ENCODE measurements at places on chromosomes 3 and 15. TPM values are rescaled to one million over a fixed set of nuclear protein-coding genes. Genes with fewer than 3 reads are reported as not detected.

Gene TICRR
- 0.03 TPM for total RNA-seq

Gene ALDH1A2
- total RNA-seq: 22.9 TPM

DNA sequence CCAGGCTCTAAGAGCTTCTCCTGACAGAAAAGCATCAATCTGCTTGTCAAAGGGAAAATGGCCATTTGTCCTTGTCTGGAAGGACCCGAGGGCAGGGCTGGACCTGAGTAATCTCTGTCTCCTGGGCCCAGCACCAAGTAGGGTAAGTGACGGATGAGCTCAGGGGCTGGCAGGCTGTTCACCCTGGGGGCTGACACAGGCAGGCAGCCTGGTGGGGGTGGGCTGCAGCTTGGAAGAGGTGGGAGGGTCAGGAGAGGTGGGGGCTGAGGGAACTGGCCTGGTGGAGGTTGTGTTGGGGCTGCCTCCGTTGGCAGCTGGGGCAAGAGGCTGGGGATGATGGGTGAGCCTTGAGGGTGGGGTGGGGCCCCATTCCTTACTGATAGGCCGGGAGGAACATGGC lies 42.3 kb upstream of the ADPGK start:
- no peak for DNase-seq

DNA sequence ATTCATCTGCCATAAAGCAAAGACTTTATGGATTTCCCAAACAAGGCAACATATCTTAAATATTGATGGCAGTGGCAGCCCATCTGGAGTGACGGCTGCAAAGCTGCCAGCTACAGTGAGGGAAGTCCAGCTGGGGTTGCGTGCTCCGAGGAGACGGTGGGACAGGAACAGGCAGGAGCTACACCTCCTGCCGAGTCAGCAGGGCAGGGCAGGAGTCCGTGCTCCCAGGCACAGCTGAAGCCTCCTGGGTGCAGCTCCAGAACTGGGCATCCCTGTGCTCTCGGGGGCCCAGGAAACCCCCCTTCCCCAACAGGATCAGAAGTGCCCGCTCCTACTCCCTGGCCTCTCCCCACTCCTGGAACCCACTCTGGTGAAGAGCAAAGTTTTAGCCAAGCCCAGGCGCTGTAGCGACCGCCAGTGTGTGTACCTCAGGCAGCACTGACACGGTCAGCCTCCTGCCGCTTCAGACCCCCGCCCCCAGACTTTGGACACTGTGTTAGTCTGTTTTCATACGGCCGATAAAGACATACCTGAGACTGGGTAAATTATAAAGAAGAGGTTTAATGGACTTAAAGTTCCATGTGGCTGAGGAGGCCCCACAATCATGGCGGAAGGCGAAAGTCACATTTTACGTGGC lies 556.4 kb upstream of the CCDC54 start:
- no peak for DNase-seq

Gene MAP6D1
- 2.3 TPM for total RNA-seq

Gene CLEC3B
- total RNA-seq: 77.1 TPM

Measured in cardiac septum (tissue), 1 donor.